Sciatic nerve (tissue), 2 donors: ENCODE measurements at places on chromosomes 7 and 10.

DNA sequence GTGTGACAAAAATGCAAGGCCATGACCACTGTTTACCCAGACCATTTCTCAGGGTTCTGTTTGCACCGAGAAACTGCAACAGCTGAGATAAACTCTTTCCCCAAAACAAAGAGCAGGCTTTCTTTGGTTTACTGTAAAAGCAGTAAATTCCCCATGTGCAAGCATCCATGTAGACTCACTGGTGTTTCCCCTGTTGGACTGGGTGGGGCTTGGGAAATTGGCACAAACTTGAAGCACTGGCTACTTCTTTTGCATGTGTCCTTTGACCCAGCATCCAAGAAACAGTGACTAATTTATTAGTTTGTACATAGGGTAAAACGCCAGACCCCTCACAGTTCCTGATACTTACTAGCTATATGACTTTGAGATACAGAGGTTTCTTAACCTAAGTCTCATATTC lies 12.3 kb downstream of the IQUB start:
- no peak for DNase-seq

GRCh38 chr7:141949451-141949850 lies 2.7 kb upstream of the CLEC5A start:
- DNase-seq: no peak

DNA sequence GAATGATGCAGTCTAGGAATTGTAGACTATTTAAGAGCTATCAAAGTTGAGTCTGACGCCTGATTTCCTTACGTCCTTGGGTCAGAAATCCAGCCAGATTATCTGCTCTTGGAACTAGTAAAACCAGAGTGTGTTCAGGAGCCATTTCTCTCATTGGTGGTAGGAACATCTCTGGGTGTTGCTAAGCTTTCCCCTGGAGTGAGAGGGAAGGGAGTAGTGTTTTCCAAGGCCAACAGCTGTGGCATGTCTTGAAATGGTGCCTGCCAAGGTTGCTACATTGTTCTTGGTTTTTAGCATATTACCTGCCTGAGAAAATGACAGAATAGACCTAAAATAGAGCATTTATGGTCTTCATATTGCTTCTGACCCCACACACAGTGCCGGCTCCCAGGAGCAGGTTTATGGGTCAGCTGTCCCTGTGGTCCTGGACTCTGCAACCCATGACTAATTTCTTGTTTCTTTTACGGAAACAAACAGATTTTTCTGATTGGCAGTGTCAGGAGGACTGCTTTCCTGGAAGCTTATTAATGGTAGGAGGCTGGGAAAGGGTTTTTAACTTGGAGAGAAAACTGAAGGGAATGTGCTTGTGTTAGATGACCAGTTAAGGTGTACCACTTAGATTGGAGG lies 17.5 kb downstream of the GBF1 start:
- DNase-seq: no peak

- DNase-seq: no peak
These were observed 11.6 kb downstream of the ZDHHC6 start for GRCh38 chr10:112434988-112435619.

DNA sequence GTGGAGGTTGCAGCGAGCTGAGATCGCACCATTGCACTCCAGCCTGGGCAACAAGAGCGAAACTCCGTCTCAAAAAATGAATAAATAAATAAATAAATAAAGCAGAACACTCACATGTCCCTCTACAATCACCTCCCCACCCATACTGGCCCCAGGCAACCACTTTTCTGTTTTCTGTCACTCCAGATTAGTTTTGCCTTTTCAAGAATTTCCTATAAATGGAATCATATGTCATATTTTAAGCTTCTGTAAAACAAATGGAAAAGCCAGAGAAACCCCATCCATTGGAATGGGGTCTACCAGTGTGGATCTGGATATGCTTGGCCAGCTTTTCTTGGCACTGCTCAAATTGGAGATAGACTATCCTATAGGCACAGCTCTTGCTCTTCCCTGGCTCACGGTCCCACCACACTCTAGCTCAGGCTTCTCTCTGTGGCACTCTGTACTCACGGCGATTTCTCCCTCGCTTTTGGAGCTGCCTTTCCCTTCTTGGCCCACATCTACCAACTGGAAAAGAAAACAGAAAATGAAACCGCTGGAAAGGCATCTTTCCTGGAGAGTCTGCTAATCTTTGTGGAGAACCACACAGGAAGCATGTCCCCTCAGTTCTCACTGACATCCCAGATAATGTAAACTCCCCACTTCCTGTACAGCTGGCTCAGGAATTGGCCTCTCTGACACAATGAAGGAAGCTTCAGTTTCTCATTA lies 210.1 kb downstream of the JCAD start:
- DNase-seq: no peak

- DNase-seq: no peak
These were observed 136.3 kb downstream of the DPY19L1 start for GRCh38 chr7:34900891-34901513.

DNA sequence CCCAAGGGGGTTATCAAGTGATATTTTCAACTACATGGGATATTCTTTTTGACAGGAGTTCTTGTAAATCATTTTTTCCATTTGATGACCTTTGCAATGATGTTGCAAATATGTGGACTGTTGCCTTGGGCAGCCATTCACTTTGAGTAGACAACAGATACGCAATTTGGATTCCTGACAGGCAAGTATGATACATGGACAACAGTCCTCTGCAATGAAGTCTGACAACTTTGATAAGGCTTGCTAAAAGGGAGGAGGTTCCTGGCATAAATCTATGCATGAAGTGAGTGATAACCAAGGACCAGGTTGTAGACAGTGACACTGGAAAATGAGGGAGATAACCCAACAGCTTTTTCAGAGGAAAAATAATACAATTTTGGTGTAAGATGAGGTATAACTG lies 17.7 kb downstream of the LRRD1 start:
- no peak for DNase-seq

- no peak for DNase-seq
These were observed 125.0 kb downstream of the TEX36 start for GRCh38 chr10:125557801-125558505.

- no peak for DNase-seq
These were observed 14.1 kb downstream of the BMPER start for GRCh38 chr7:33919449-33919848.

DNA sequence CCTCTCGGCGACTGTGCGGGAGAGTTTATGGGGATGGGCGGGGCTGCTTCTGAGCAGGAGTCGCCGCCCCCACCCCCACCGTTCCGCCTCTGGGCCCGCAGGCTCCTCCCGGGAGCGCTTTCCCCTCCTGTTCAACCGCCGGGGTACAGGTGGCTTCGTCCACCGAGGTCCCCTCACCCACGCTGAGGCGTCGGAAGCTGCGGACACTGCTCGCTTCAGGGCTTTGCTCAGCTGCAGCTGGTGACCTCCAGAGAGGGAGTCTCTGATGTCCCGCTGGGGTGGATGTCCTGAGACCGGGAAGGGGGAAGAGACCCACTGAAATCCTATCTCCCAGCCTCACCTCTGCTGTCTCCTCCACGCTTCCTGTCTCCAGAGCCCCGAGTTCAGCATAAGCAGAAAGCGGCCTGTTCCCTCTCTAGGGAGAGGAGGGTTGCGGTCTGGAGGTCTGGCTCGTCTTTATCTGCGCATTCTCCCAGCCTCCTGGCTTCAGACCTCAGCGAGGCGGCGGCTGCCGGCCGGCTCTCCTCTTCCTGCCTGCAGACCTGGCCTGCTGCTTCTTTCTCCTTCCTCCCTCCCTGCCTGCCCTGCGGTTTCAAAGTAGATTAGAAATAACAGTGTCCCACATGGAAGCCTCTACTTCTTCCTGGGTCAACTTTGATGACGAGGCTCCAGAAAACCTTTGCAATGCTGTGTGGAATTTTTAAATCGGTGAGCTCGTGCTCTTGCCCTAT lies 1.8 kb downstream of the CYP2E1 start:
- no peak for DNase-seq

GRCh38 chr7:132455378-132455777 lies 120.9 kb downstream of the PLXNA4 start:
- DNase-seq: no peak

- DNase-seq: no peak
These were observed 17.1 kb downstream of the OGDHL start for GRCh38 chr10:49744924-49745605.

- DNase-seq: no peak
These were observed 37.3 kb upstream of the PRSS1 start for GRCh38 chr7:142711746-142712616.

GRCh38 chr10:123521556-123521955 lies 144.6 kb upstream of the GPR26 start:
- no peak for DNase-seq

DNA sequence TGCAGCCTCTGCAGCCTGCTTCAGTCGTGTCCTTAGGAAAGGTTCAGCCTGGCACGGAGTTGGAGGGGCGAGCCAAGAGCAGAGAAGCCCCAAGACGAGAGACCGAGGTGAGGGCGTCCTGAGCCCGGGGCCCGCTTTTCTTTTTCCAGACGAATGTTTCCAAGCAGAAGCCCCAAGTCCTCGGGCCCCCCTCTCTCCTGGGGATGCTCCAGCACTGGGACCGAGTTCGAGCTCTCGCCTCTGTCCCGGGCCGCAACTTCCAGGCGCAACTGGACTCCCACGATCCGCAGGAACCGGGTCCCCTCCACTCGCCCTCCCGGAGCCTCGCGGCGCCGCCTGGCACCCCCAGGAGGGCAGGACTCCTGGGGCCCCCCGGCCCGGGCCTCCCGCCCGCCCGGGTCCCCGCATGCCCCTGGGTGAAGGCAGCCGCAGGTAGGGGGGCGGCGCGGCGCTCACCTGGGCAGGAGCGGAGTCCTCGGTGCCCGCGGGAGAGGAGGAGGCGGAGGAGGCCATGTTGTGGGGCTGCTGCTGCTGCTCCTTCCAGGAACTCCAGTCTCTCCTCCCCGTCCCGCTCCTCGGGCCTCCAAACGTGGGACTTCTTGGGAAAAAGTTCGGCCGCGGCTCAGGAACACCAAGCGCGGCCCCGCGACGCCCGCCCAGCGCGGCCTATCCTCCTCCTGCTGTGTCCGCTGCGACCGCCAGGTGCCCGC lies 45.3 kb upstream of the CDK1 start:
- DNase-seq: no peak

GRCh38 chr7:74289659-74290552 lies 699 bp downstream of the CLIP2 start:
- peak; percentile 74 for DNase-seq
